ENCODE measurements at places on chromosomes 12 and 14.

DNA sequence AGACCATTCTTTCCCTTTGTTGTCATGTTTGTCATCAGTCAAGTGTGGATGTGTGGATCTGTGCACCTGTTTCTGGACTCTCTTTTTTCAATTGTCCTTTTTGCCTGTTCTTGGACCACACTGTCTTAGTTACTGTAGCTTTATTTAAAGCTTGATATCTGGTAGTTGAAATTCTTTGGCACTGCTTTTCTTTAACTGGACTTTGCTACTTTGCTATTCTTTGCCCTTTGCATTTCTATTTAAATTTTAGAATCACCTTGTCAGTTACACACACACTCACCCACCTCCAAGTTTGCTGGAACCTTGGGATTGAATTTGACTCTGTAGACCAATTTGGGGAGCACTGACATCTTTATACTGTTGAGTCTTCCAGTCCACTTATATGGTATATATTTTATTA is 61.5 kb downstream of the VRK1 start:
- no peak for DNase-seq

DNA sequence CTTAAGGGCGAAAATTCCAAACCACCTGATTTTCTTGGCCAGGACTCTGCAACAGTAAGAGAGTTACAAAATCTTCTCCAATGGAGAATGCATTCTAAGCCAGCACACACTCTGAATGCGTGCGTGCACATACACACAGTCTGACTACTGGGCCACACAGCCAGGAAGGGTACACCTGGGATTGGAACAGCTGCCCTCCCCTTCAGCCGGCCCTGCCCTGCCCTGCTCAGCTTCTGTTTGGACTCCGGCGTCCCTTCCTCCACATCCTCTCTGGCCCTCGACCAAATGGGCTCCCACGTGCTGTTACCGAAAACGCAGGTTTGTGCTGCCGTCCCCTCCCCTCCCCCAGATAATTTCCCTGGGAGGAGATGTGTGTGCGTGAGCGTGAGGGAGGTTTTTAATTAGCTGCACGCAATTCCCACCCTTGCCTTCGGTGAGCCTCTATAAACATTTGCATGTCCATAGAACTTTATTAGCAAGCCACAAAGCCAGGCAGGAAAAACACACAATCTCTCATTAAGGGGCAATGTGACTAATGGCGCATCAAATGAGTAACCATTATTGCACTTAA is 43.0 kb downstream of the CCNK start:
- DNase-seq: peak; percentile 51

DNA sequence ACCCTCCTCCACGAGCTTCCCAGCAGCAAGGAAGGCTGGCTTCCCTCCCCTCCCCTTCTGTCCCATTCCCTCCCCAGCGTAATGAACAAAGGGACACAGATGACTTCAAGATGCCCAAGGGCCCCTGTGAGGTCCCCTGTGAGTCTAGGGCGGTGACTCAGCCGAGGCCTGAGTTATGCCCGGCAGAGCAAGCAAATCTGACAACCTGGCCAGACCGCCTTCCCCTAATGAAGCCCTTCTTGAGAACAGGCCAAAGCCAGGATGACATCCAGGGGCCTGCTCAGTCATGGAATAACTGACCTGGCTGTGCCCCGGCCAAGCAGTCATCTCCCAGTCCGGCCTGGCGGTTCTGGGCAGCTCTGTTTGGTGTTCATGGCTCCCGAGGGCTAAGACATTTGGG is 89.2 kb downstream of the DICER1 start:
- no peak for DNase-seq

GRCh38 chr12:100566887-100567637 is 6.4 kb upstream of the GAS2L3 start:
- DNase-seq: no peak

- no peak for DNase-seq
Observed at GRCh38 chr12:131721548-131721947, 10.7 kb downstream of the SFSWAP start.

DNA sequence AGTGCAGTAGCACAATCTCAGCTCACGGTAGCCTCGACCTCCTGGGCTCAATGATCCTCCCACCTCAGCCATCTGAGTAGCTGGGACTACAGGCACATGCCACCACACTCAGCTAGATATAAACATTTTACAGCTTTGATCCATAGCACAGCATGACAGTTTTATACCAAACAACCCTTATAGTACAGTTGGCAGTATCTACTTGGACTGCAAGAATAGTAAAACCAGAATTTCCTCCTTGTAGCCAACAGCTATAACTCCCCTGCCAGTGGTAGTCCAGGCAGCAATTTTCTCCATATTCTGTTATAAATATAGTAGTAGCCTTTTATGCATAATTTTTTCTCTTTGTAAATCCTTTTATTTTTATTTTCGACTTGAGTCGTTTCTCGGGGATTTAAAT is 317.0 kb downstream of the FUT8 start:
- DNase-seq: no peak

DNA sequence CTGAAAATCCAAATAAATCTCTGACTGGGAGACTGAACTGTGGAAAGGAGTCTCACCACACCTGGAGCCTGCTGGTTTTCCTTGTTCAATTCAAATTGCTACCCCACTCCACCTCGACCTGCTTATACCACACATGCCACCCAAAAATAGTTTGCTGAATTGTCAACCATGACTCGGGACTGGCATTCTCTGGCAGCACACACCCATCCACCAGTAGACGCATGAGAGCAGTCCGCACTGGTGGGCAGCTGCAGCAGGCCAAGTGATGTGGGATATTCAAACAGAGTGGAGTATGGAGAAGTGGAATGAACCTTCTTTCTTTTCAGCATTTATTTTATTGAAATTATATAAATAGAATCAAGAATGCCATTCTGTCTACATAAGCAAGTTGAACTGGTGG is 38.7 kb upstream of the SYCP3 start:
- DNase-seq: no peak

- DNase-seq: no peak
Observed at GRCh38 chr12:110745542-110746284, 3.0 kb upstream of the PPP1CC start.

DNA sequence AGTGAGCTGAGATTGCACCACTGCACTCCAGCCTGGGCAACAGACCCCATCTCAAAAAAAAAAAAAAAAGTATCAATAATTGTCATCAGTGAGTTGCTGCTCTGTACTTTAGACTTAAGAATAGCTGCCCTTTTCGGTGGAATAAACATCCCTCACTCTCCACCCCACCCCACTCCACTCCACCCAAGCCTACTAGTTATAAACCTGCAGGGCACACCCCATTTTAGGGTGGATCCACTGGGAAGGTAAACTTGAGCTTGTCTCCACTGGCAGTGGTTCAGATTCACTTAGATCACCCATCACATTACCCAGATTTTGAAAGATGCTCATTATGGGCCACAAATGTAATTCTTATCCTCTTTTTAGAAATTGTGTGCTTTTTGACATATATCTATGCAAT is 106.4 kb downstream of the GPR135 start:
- DNase-seq: no peak

- DNase-seq: no peak
Observed at GRCh38 chr12:40164034-40164433, 58.2 kb upstream of the SLC2A13 start.

GRCh38 chr14:53054457-53054856 is 98.7 kb downstream of the DDHD1 start:
- DNase-seq: no peak

- no peak for DNase-seq
Observed at GRCh38 chr14:92391726-92392125, 68.8 kb downstream of the SLC24A4 start.

DNA sequence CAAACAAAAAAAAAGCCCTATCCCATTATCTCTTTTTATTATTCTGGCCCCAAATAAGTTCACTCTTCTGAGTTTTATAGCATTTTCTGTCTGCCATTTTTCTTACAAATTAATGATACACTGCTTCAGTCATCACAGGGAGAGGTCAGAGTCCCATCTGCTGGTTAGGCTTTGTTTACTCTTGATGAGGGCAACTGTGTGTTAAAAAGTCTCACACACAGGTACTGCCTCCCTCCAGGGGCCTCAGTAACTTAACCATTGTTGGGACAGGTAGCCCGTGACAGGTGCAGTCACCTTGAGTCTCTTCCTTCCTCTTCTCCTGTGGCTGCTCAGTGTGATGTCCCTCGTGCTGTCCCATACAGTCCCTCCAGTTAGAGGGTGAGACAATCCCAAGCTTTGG is 45.5 kb upstream of the SEL1L start:
- DNase-seq: no peak

All from NCI-H526 (cell line).